ENCODE measurements at places on chromosomes 4 and X. TPM values are rescaled to one million over a fixed set of nuclear protein-coding genes. Genes with fewer than 3 reads are reported as not detected.

The PPP1R2C gene
- not detected for total RNA-seq

The PLXNB3 gene
- total RNA-seq: 0.23 TPM

The CFAP299 gene
- total RNA-seq: not detected

The RAI2 gene
- total RNA-seq: not detected

The FGF13 gene
- not detected for total RNA-seq

DNA sequence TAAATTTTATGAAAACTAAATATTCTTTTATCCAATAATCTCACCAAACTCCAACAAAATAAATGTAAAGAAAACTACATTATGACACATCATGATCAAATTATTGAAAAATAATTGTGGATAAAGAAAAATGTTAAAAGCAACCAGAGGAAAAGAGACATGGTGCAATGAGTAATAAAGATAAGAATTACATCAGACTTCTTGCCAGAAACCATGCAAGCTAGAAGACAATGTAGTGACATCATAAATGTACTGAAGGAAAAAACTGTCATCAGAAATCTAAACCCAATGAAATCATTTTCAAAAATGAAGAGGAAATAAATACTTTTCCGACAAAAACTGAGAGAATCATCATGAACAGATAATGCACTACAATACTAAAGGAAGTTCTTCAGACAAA, 135.9 kb upstream of the EOLA2 start:
- H3K27me3 ChIP-seq: peaks cover 11% of the 10 kb centered on the region
- H3K4me1 ChIP-seq: no peaks in the 10 kb centered on the region
- no peak overlapping the region for H3K4me3 ChIP-seq
- no peaks in the 10 kb centered on the region for H3K36me3 ChIP-seq

DNA sequence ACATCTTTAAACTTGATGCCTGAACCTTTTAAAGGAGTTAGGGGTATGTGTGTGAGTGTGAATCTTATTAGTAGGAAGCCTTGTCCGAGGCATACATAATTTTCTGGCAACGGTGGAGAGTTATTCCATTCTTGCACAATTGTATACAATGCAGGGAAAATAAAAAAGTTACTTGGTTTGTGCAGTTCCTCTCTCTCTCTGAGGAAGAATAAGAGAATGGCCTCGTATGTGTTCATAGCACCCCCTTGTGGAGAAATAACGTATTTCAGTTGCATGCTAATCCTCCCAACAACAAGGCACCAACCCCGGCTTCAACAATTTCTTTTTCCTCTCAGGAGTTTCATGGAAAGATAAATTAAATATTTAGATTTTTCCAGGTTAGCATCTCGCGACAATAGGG, 33.7 kb upstream of the FGF13 start:
- H3K36me3 ChIP-seq: no peaks in the 10 kb centered on the region
- no peaks in the 10 kb centered on the region for H3K4me1 ChIP-seq
- H3K27ac ChIP-seq: no peak overlapping the region
- no peaks in the 10 kb centered on the region for H3K27me3 ChIP-seq

- H3K4me3 ChIP-seq: no peak overlapping the region
- no peak overlapping the region for H3K27ac ChIP-seq
- no peak for DNase-seq
These were observed 13.7 kb downstream of the PFKFB1 start for GRCh38 chrX:54980334-54980733.

GRCh38 chrX:106300656-106301055, 132.6 kb downstream of the PWWP3B start:
- H3K4me1 ChIP-seq: no peaks in the 10 kb centered on the region
- H3K27me3 ChIP-seq: no peaks in the 10 kb centered on the region
- DNase-seq: no peak
- no peak overlapping the region for H3K27ac ChIP-seq
- H3K4me3 ChIP-seq: no peak overlapping the region

DNA sequence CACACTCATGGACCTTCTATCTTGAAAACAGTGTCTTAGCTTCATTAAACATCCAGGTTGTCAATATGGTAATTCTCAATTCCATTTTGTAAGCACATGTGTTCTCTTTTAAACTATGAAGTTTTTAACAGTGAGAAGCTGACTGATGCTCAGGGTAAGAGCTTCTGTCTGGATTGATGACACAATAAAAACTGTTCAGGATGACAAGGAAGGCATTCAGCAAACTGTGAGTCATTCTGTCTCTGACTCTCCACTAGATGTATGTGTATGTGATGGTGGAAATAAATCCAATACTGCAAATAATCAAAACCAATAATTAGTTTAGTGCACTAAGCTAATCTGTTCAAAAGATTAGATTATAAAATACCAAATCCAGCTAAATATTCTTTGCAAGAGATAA, 115.3 kb upstream of the ARX start:
- no peak overlapping the region for H3K27ac ChIP-seq
- H3K4me3 ChIP-seq: no peak overlapping the region
- H3K36me3 ChIP-seq: no peaks in the 10 kb centered on the region
- H3K4me1 ChIP-seq: no peaks in the 10 kb centered on the region
- DNase-seq: no peak
- peaks cover 12% of the 10 kb centered on the region for H3K27me3 ChIP-seq

DNA sequence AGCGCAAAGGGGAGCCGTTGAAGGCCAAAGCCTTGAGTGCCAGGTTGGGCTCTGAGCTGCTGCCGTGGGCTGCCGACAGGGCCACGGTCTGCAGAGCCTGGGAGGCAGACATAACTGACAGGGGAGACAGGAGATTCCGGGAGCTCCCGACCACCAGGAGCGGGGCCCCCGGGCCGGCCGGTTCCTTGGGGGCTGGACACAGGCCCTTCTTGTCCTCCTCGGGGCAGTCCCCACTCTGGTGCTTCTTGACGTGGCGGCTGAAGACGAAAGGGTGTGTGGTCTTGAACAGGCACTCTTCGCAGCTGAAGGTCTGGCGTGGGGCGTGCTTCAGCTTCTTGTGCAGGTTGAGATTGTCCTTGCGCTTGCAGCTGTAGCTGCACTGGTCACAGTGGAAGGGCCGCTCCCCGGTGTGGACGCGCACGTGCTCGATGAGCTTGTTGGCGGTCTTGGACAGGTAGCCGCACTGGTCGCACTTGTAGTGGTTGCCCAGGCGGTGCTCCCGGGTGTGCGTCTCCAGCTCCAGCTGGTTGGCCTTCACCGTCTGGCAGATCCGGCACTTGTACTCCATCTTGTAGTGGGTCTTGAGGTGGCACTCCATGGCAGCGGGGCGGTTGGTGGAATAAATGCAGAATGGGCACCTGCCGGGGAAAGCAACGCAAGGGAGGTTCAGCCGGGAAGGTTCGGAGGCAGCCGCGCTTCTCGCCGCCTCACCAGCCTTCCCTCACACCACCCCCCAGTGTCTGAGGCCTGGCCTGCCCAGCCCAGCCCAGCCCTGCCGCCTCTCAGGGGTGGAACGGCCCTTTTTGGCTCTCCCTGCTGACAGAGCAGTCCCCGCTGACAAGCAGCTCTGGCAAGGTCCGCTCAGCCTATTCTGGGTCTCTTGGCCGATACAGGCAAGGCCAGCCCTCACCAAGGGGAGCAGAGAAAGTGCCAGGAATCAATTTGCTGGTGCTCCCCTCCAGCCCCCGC, 81.3 kb downstream of the C4orf51 start:
- peaks cover 6% of the 10 kb centered on the region for H3K4me1 ChIP-seq
- H3K27ac ChIP-seq: no peak overlapping the region
- no peak for DNase-seq

DNA sequence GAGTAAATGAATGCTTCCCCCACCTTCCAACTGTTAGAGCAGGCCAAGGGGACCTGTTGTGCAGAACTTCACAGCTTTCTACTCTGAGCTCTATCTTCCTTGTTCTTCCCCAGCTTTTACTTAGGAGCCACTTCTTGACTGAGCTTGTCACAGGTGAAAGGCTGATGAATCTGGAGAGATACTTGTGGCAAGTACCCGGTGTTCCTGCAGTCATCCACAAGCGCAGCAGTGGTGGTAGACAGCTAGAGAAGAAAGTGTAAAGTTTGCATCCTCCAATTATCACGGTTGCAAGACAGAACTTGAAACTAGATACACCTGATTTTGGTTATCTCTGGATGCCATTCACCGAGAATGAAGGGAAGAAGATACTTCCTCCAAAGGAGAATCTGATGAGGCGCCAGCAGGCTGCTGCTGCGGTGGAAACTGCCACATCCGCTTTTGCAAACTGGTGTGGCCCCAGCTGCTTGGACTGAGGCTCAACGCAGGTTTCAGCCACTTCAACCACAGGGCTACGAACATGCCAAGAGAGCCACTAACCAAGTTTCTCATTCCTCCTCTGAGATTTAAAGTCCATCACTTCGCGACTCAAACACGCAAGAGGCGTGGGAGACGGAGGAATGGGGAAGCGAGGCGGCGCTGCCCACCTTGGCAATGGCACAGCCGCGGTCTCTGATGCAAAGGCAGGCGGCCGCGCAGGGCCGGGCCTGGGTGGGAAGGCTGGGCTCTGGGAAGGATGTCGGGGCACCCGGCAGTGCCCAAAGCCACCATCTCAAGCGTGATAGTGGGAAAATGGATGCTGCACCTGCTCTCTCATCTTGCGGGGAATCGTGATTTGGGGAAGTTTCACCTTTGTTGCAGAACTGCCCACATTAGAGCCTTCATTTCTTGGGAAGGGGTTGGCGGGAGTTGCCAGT, 1.3 kb upstream of the FHIP1A start:
- H3K27me3 ChIP-seq: peaks cover 55% of the 10 kb centered on the region
- peak overlapping the region; percentile 77 for H3K4me3 ChIP-seq
- peaks cover 20% of the 10 kb centered on the region for H3K4me1 ChIP-seq

GRCh38 chr4:6788123-6788522, 5.6 kb downstream of the KIAA0232 start:
- peaks cover 27% of the 10 kb centered on the region for H3K36me3 ChIP-seq
- DNase-seq: no peak
- H3K27me3 ChIP-seq: no peaks in the 10 kb centered on the region
- H3K4me1 ChIP-seq: peaks cover 51% of the 10 kb centered on the region

- no peaks in the 10 kb centered on the region for H3K27me3 ChIP-seq
- H3K27ac ChIP-seq: no peak overlapping the region
- H3K4me1 ChIP-seq: no peaks in the 10 kb centered on the region
- no peak for DNase-seq
- H3K36me3 ChIP-seq: no peaks in the 10 kb centered on the region
- no peak overlapping the region for H3K4me3 ChIP-seq
These were observed 41.6 kb upstream of the XIAP start for GRCh38 chrX:123818243-123818642.

- no peaks in the 10 kb centered on the region for H3K36me3 ChIP-seq
- H3K27me3 ChIP-seq: peaks cover 9% of the 10 kb centered on the region
- H3K4me1 ChIP-seq: no peaks in the 10 kb centered on the region
- H3K4me3 ChIP-seq: no peak overlapping the region
These were observed 8.8 kb upstream of the PIGA start for GRCh38 chrX:15344106-15344505.

DNA sequence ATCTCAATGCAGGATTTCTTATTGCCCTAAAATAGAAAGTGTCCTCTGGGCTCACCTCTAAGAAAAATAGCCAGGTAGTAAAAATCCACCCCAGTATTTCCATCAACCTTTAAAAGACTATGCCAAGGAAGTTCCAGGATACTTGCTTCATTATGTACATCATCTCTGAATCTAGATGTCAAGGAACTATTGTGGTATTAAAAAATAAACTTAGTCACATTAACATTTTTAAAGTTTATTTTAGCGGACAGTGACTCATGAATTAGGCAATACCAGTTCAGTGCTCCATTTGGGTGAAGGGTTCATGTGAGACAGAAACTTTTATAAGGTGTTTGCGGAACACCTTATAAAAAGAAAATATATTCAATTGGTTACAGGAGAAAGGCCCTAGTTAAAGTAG, 209.2 kb downstream of the ADAM29 start:
- DNase-seq: no peak
- no peak overlapping the region for H3K4me3 ChIP-seq
- H3K27ac ChIP-seq: no peak overlapping the region
- H3K36me3 ChIP-seq: no peaks in the 10 kb centered on the region
- H3K4me1 ChIP-seq: no peaks in the 10 kb centered on the region

DNA sequence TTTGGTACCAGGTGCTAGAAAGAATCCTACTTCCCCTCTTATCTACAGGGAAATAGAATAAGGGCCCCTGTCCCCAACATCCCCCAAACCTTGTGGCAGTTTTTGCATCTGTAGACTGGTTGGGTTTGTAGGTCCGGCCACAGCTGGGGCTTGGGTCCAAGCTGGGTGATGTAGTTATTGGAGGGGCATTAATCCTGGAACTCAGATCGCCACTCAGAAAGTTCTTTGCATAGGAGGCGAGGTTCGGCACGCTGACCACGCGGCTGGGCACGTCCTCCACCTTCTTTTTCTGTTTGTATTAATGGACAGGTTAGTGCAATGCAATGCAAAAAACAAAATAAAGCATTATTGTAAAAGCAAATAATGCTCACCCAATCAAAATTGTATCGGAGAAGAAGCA, 19.2 kb downstream of the MED28 start:
- no peak for DNase-seq
- H3K27me3 ChIP-seq: no peaks in the 10 kb centered on the region
- no peak overlapping the region for H3K27ac ChIP-seq
- H3K4me3 ChIP-seq: no peak overlapping the region
- peaks cover 5% of the 10 kb centered on the region for H3K4me1 ChIP-seq
- peaks cover 40% of the 10 kb centered on the region for H3K36me3 ChIP-seq

DNA sequence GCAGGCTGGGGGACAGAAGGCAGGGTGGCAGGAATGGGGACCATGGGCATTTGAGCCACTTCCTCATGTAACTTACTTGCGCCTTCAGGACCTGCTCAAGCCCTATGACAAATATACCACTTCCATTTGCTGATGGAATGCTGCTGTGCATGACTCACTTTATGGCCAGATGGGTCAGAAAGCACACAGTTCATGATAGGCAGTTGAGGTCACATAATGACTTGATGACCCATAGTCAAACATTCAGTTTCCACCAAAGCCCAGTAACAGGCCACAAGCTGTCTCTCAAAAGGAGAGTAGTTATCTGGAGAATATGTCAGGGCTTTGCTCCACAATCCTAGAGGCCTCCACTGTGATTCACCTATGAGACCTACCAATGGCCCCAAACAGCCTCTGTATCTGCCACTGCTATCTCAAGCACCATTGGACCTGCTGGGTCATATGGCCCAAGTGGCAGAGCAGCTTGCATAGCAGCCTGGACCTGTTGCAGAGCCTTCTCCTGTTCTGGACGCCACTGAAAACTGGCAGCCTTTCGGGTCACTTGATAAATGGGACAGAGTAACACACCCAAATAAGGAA, 5.3 kb upstream of the PAPSS1 start:
- no peaks in the 10 kb centered on the region for H3K27me3 ChIP-seq
- H3K4me1 ChIP-seq: peaks cover 13% of the 10 kb centered on the region
- no peak overlapping the region for H3K27ac ChIP-seq
- no peak for DNase-seq
- no peak overlapping the region for H3K4me3 ChIP-seq
- H3K36me3 ChIP-seq: no peaks in the 10 kb centered on the region

- H3K27ac ChIP-seq: no peak overlapping the region
- no peaks in the 10 kb centered on the region for H3K27me3 ChIP-seq
- H3K36me3 ChIP-seq: no peaks in the 10 kb centered on the region
- no peaks in the 10 kb centered on the region for H3K4me1 ChIP-seq
- DNase-seq: no peak
These were observed 30.7 kb upstream of the WDR17 start for GRCh38 chr4:176034936-176035335.

GRCh38 chr4:107148904-107149303, 112.8 kb upstream of the DKK2 start:
- H3K4me1 ChIP-seq: no peaks in the 10 kb centered on the region
- no peaks in the 10 kb centered on the region for H3K36me3 ChIP-seq
- no peaks in the 10 kb centered on the region for H3K27me3 ChIP-seq
- H3K4me3 ChIP-seq: no peak overlapping the region
- H3K27ac ChIP-seq: no peak overlapping the region

GRCh38 chr4:157121401-157121800, 45.5 kb downstream of the GLRB start:
- H3K4me1 ChIP-seq: no peaks in the 10 kb centered on the region
- no peak overlapping the region for H3K27ac ChIP-seq
- DNase-seq: no peak
- H3K27me3 ChIP-seq: no peaks in the 10 kb centered on the region

Data from activated CD4-positive, alpha-beta T cell treated with anti-CD3 and anti-CD28 coated beads, Interleukin-2, amount 10 ng/mL, durations not matched to agents 7 days and 5 days (primary cell).